Neuronal stem cell (in vitro differentiated cells): ENCODE measurements at places on chromosomes 3 and 15.

- no peak for DNase-seq
Measured at GRCh38 chr3:127722091-127722784, 49.5 kb downstream of the ABTB1 start.

- DNase-seq = no peak
Measured at GRCh38 chr3:183515968-183516851, 39.3 kb downstream of the KLHL6 start.

- no peak for DNase-seq
Measured at GRCh38 chr15:94290730-94291129, 59.4 kb downstream of the MCTP2 start.

DNA sequence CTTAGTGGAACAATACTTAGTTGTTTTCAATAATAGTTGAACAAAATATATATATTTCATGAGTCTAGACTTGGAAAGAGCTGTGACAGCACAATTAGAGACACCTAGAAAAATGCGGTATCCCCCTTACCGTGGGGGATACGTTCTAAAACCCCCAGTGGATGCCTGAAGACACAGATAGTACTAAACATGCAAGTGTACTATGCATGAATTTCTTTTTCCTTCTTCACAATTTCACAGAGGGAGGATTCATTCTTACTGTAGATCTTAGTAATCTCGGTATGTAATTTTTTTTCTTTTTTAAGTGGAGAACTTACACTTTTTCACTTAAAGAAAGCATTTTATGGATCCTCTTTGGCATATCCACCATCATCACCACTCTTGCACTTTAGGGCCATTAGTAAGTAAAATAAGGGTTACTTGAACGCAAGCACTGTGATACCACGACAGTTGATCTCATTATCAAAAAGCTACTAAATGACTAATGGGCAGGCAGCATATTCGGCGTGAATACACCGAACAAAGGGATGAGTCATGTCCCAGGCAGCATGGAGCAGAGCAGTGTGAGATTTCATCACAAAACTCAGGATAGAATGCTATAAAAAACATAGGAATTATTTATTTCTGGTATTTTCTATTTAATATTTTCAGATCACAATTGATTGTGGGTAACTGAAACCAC is 72.3 kb upstream of the ZNF280D start:
- DNase-seq = no peak

GRCh38 chr15:96889734-96890480 is 559.4 kb downstream of the NR2F2 start:
- no peak for DNase-seq

DNA sequence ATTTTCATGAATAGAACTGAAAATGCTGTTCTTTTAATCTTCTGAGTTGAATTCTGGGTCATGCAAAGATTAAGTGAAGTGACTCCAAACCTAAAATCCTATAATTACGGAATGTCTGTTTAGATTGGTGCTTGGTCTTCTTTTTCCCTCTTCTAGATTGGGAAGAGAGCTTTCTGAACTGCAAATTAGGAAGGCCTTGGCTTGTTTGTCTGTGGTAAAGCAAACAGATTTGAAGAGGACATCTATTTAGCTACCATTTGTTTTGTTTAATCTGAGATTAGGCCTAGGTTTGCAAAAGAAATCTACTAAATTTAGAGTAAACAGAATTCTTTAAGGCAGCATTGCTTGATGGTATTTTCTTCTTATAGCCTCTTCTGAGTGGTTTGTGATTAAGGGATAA is 23.5 kb downstream of the PAQR9 start:
- no peak for DNase-seq

DNA sequence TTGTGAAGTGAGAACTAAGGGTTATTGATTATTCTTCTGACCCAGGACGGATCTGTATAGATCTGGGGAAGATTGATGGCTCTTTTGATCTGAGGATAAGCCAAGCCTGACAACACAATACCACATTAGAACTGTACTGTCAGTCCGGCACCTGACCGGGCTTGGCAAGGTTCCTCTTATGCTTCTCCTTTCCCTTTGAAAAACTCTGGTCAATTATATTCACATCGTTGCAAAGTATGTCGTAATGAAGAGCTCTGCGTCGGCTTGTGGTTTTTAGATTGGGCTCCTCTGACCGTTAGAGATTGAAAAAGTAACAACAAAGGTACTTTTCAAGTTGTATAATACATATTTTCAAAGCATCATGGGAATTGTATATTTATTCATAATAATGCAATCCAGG is 389.8 kb downstream of the NR2F2 start:
- DNase-seq = no peak

DNA sequence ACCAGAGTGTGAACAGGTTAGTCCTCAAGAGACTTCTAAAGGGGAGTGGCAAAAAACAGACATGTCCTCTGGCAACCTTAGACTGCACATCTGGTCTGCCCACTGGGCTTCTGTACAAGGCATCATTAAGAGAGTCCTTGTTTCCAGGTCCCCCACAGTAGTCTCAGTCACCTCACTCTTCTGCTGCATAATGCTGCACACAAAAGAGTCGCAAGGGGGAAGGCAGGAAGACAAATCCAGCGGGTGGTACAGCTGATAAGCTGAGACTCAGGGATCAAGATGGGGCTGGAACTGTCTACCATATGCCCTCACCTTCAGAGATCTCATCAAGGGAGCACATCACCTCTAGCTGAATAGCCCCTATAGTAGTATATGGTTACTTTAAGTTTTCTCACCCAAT is 27.4 kb upstream of the RPS17 start:
- DNase-seq = no peak

GRCh38 chr3:180871901-180872300 is 40.6 kb upstream of the FXR1 start:
- DNase-seq = no peak

DNA sequence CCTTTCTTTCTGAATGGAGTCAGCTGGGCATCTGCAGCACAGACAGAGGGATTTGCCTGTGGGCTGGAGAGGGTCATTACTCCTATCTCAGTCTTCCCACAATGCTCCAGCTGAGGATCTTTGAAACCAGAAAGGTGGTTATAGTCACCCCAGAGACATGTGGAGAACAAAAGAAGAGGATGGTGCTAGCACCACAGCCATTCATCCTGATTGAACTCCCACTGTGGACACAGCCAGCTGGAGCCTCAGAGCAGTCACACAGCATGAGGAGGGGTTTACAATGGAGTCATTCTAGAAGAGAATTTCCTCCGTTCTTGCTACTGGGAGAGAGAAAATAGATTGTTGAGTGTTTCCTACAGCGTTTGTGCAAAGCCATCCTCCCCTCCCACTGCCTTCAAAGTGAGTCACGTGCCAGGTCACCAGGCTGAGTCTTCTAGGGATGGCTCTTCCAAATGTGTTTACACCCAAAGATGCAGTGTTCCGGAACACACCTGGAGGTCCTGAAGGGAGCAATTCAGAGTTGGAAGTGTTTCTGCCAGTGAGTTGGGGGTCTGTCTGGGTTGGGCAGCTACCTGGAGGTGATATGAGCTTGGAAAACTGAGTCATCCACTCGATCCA is 18.9 kb upstream of the GREM1 start:
- no peak for DNase-seq

- DNase-seq = no peak
Measured at GRCh38 chr3:72145506-72146380, 360.8 kb upstream of the PROK2 start.

DNA sequence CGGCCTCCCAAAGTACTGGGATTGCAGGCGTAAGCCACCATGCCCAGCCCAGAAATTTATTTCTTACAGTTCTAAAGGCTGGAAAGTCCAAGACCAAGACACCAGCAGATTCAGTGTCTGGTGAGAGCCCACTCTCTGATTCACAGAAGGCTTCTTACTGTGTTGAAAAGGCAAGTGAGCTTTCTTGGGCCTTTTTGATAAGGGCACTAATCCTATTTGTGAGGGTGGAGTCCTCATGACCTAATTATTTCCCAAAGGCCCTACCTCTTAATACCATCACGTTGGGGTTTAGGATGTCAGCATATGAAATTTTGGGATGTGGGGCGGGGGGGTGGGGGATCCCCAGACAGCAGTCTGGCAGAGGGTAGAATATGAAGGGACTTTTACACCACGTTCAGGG is 47.5 kb upstream of the MEX3B start:
- no peak for DNase-seq

DNA sequence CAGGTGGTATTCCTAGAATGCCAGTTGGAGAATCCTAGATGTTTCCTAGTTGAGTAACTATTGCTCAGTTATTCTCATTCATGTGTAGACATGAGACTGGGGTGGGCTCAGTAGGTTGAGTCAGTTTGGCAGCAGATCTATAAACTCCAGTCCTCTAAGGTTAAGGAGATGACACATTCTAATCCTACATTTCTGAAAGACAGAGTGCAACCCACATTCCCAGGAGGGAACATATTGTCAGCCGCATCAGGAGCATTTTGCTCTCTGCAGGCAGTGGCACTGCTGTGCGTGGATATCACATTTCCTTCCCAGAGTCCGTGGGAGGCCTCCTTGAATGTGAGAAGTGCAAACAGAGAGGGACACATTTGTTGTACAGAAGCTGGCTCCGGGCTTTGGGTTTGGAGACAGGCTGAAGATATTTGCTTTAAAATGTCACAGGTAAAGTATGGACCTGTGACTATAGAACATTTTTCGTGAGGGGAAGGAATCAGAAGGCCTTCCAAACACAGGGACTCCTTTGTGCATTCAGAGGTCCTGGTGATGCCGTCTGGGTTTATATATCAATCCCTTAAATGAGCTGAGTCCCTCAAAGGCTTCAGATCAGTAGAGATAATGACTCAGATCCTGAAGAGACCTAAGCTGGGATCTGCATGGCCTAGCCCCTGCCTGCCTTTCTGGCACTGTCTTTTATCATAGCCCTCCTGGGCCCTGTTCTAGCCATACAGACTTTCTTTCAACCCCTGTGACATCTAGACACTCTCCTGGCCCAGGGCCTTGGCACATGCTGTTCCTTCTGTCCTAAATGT is 156.5 kb downstream of the CADPS start:
- DNase-seq = no peak

- DNase-seq = no peak
Measured at GRCh38 chr15:71526060-71526820, 284.1 kb upstream of the NR2E3 start.

- no peak for DNase-seq
Measured at GRCh38 chr15:42679285-42680141, 57.4 kb downstream of the CDAN1 start.

DNA sequence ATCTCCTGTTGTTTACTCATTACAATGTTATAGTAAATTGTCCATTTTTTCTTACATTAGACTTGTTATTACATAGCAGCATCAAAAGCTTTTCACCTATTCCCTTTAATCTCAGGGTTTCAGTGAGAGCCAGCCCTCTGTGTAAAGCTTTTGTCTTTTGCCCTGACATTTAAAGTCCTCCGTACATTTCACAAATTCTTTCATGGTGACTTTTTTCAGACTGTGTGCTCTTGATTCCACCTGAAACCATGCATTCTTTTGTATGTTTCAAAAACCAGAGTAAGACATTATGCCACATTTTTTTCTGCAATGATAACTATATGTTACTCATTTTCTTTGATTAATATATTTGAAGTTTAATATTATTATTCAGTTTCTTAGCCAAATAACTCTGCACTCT is 781.4 kb upstream of the ROBO1 start:
- peak; percentile 17 for DNase-seq

- DNase-seq = no peak
Measured at GRCh38 chr3:106528932-106529331, 660.1 kb upstream of the CBLB start.

GRCh38 chr3:8503871-8504610 is 2.4 kb downstream of the LMCD1 start:
- no peak for DNase-seq

- DNase-seq = no peak
Measured at GRCh38 chr3:102017784-102018183, 168.5 kb downstream of the NFKBIZ start.

DNA sequence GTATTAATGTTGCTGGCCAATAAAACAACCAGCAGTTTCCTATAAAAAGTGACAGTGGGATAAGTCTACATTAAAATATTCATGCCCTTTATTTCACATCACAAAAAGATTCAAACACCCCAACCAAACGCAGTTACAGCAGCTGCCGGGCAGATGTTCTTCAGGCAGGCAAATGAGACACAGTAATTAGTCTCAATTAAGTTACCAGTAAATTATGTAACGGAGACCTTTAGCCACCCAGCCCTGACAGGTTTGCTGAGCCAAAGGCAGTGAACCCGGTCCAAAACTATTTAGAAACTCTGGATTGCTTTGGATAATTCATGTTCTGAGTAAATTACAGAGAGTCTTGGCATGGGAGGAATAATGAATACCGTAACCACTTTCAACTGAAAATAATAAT is 289.2 kb upstream of the LYSMD4 start:
- no peak for DNase-seq

DNA sequence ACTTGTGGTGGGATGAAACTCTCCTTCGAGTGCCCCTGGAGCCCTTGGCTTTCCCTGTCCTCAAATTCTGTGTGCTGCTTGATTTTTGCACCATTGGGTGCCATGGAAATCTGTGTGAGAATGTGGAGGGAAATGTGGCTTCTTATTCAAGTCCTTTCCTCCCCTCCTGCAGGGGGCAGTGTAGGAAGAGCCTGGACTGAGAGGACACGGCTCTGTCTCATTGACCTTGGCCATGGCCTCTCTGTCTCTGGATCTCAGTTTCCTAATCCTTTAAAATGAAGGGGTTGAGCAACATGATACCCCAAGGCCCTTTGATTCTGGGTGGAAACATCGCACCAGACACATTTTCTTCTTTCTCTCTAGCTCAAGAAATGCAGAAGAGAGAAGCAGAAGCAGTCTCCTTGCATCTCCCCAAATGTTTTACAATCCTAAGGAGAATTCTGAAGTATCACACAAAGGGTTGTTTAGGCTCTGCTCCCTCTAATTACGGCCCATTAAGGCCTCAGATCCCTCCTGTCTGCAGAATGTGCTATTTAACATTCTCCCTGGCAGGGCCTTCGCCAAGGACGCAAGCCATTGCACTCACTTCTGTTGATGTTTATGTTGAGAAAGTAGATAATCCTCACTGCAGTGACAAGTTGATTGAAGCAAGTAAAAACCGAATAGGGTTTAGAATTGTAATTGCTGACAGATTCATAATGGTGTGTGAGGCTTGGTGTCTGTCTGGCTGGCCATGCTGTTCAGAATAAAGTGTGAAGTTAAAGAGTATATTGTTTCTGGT is 169.1 kb downstream of the TPRG1 start:
- no peak for DNase-seq
